ENCODE measurements at places on chromosomes 4 and X. TPM values are rescaled to one million over a fixed set of nuclear protein-coding genes. Genes with fewer than 3 reads are reported as not detected.
A peak's percentile ranks its signal among the peaks of the same experiment; 100 is the strongest.

GRCh38 chr4:91319556-91320268 is 984.1 kb upstream of the GRID2 start:
- H3K27ac ChIP-seq = no peak overlapping the region
- no peaks in the 10 kb centered on the region for H3K4me1 ChIP-seq
- DNase-seq = no peak
- no peak overlapping the region for H3K4me3 ChIP-seq
- H3K27me3 ChIP-seq = no peaks in the 10 kb centered on the region
- no peaks in the 10 kb centered on the region for H3K36me3 ChIP-seq

The INPP4B gene
- total RNA-seq = 18.8 TPM

DNA sequence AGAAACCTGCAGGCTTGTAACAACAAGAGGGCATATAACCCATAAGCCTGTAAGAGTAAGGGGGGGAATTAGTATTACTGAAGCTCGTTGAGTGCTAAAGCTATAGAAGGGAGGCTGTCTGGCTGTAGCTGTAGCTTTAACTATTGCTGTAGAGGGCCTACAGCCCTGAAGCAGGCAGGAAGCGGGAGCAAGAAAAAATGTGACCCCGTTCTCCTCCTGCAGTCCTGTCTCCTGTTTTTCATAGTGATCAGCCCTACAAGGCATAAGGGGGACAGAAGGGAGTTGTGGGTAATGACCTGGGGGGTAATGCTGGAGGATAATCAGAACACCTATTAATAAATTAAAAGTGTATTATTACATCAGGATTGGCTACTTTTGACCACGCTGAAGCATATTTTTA is 206.9 kb upstream of the MAB21L2 start:
- no peak overlapping the region for H3K4me3 ChIP-seq
- peaks cover 5% of the 10 kb centered on the region for H3K4me1 ChIP-seq
- H3K27me3 ChIP-seq = no peaks in the 10 kb centered on the region
- H3K27ac ChIP-seq = no peak overlapping the region
- peaks cover 41% of the 10 kb centered on the region for H3K36me3 ChIP-seq

DNA sequence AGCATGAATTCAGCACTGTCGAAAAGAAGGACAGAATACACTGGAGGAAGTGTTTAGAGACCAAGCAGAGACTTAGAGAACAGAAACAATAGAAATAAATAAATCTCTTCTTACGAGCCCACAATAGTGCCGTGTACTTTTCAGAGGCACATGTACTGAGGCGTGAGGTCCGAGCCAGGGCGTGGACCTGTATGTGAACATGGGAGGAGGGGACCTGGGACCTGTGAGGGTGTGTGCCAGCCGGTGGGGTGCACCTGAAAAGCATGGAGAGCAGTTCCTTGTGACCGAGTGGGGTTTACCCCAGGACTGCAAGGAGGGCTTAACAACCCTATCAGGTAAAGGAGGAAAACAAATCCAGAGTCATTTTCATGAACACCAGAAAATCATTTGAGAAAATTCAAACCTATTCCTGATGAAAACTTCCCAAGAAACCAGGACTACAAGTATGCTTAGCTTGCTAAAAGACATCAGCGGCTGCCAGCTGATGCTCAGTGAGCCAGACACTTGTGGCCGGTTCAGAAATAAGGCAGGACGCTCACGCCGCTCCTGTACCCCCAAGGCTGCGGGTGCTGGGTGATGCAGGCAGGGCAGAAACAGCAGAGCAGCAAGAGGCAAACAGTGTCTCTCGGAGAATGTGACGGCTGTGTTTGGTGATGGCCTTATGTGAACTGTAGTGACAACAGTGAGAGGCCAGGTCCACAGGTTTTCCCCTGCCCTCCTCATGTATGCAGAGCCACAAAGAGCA is 37.1 kb downstream of the NELFA start:
- no peak for DNase-seq
- H3K27me3 ChIP-seq = no peaks in the 10 kb centered on the region
- H3K4me1 ChIP-seq = no peaks in the 10 kb centered on the region
- no peaks in the 10 kb centered on the region for H3K36me3 ChIP-seq
- peak overlapping the region; percentile 2 for H3K27ac ChIP-seq
- no peak overlapping the region for H3K4me3 ChIP-seq

The SLC4A4 gene
- 0.08 TPM for total RNA-seq

DNA sequence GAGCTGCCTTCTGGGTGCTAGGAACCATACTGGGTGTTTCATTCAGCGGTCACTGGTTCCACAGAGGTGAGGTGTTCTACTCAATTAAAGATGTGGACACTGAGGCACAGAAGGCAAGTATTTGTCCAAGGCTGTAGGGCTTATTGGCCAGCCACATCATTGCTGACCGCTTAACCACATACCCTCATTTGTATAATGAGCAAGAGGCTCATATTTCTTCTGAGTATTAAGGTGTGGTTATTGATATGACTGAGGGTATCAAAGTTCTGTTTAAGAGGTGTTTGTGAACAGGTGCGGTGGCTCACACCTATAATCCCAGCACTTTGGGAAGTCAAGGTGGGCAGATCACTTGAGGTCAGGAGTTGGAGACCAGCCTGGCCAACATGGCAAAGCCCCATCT is 14.3 kb downstream of the RNF4 start:
- no peak overlapping the region for H3K4me3 ChIP-seq
- peaks cover 89% of the 10 kb centered on the region for H3K4me1 ChIP-seq
- H3K36me3 ChIP-seq = peaks cover 34% of the 10 kb centered on the region

GRCh38 chr4:37169956-37170355 is 74.6 kb upstream of the NWD2 start:
- H3K4me3 ChIP-seq = no peak overlapping the region
- H3K36me3 ChIP-seq = no peaks in the 10 kb centered on the region
- no peak for DNase-seq

DNA sequence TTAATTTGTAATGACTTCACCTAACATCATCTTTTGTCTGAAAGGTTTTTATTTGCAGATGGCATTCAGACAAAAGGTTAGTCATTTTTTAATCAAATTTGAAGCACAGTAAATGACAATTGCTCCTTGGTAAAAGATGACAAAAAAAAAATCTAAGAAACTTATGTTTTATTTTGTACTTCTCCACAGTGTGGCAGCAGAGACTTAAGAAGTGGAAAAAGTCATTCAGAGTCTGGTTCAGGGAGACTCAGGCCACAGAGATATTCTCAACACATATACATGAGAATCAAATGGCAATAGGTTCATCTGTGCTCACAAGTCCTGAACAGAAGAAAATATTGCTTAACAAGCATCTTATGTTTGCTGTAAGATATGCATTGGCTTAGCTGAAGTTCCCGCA is 436.2 kb downstream of the KCNIP4 start:
- H3K4me1 ChIP-seq = no peaks in the 10 kb centered on the region
- H3K4me3 ChIP-seq = no peak overlapping the region
- DNase-seq = no peak
- no peaks in the 10 kb centered on the region for H3K36me3 ChIP-seq
- H3K27me3 ChIP-seq = peaks cover 4% of the 10 kb centered on the region

The NHSL2 gene
- 0.52 TPM for total RNA-seq

DNA sequence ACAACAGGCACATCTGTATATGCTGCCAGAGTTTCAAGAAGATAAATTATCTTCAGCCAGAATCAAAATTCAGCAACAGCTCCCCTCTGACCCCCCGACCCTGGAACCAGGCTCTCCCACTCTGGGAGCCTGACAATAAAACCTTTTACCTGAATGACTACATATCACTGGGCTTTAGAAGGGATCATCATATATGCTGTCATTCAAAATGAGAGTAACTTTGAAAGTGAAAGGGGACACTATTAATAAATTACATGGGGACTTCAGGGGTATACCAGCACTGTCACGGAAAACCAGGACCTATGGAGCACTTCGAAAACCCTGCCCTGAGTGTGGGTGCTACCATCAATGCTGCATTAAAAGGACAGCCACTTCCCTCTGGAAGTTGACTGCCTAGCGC is 26.2 kb downstream of the TSPAN5 start:
- H3K27ac ChIP-seq = no peak overlapping the region
- H3K27me3 ChIP-seq = no peaks in the 10 kb centered on the region
- H3K36me3 ChIP-seq = peaks cover 6% of the 10 kb centered on the region
- H3K4me1 ChIP-seq = peaks cover 7% of the 10 kb centered on the region
- no peak overlapping the region for H3K4me3 ChIP-seq

DNA sequence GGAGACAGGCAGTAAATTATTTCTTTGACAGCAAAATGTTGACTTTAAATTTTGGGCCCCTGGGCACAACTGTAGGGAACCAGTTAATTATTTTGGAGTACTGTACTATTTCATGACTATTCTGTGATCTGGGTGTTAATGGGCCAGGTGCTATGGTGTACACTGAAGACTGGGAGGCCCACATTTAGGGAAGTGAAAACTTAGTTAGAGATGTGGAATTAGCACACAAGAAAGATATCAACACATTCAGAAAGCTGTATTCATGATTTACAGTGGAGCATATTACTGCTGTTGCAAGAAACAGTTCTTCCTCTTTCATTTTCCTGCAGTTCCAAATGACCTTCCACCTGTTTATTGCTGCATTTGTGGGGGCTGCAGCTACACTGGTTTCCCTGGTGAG is 12.4 kb downstream of the PLP1 start:
- H3K27me3 ChIP-seq = no peaks in the 10 kb centered on the region
- no peaks in the 10 kb centered on the region for H3K4me1 ChIP-seq
- DNase-seq = no peak
- no peak overlapping the region for H3K27ac ChIP-seq
- no peaks in the 10 kb centered on the region for H3K36me3 ChIP-seq

- peak overlapping the region; percentile 89 for H3K4me3 ChIP-seq
- peaks cover 6% of the 10 kb centered on the region for H3K4me1 ChIP-seq
- H3K27me3 ChIP-seq = peaks cover 2% of the 10 kb centered on the region
These were observed 859 bp downstream of the SMARCA1 start for GRCh38 chrX:129522184-129523078.

The DCAF12L2 gene
- total RNA-seq = not detected

GRCh38 chr4:121114756-121115155 is 42.4 kb upstream of the NDNF start:
- peaks cover 23% of the 10 kb centered on the region for H3K4me1 ChIP-seq
- H3K27me3 ChIP-seq = no peaks in the 10 kb centered on the region
- DNase-seq = no peak

The STATH gene
- total RNA-seq = not detected

Data from naive thymus-derived CD8-positive, alpha-beta T cell (primary cell).